ENCODE measurements at places on chromosomes 3 and 15. TPM values are rescaled to one million over a fixed set of nuclear protein-coding genes. Genes with fewer than 3 reads are reported as not detected.

GRCh38 chr3:58005669-58006068 lies 2.6 kb upstream of the FLNB start:
- DNase-seq = no peak

- peak; percentile 22 for DNase-seq
Measured at GRCh38 chr15:77819851-77820728, 187.4 kb upstream of the LINGO1 start.

- no peak for DNase-seq
Measured at GRCh38 chr15:76340198-76340802, 3.7 kb downstream of the ISL2 start.

GRCh38 chr15:45177285-45177684 lies 10.5 kb downstream of the SHF start:
- DNase-seq = no peak

- DNase-seq = no peak
Measured at GRCh38 chr15:42130246-42130986, 26.0 kb downstream of the PLA2G4F start.

GRCh38 chr3:140472306-140473020 lies 205.4 kb upstream of the TRIM42 start:
- no peak for DNase-seq

DNA sequence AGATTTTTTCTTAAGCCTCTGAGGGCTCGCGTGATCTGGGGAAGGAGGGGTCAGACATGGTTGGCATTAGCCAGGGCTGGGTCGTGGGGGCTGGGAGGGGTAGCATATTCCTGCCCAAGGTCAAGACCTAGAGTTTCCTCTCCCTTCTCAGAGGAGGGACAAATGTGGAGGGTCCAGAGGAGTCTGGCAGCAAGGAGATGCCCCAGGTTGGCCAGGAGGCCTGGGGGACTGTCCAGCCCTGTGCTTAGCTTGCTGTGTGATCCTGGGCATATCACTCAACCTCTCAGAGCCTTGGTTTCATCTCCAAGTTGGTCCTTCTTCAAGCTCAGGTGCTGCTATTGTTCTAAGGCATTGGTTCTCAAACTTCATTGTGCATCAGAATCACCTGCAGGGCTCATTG lies 9.1 kb upstream of the CAMP start:
- no peak for DNase-seq

GRCh38 chr3:167330993-167331785 lies 48.9 kb downstream of the ZBBX start:
- no peak for DNase-seq

DNA sequence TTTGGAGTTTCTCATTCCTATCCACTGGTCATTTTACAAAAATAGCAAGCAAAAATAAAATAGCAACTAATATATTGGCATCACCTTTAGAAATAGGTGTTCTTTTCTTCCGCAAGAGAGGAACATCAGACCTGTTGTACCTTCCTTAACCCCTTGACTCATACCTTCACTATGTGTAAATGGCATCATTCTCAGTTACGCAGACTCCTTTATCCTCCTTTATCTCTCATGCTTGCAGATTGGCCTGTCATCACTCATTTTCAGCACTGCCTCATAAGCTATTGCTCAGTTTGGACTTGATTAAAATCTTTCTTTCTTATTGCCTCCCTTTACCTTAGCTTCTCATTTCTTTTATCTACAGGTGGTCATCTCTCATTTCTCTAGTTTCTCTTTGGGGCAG lies 21.4 kb downstream of the ARHGEF26 start:
- DNase-seq = no peak

DNA sequence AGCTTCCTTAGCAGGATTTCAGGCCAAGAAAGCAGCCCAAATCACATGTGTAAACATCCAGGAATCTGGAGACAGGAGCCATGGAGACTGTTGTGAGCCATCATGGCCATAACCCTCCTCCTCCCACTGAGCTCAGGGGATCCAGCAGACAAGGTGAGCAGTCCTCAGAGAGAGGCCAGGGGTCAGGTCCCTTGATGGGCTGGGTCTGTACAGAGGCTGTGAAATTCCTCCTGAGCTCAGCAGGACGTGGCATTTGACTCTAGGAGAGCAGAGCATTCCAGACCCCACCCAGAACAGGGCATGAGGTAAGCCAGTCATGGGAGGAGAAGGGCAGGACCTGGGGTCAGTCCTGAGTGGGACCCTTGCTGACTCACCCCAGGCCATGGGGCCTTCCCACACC lies 67.0 kb upstream of the ACAN start:
- no peak for DNase-seq

DNA sequence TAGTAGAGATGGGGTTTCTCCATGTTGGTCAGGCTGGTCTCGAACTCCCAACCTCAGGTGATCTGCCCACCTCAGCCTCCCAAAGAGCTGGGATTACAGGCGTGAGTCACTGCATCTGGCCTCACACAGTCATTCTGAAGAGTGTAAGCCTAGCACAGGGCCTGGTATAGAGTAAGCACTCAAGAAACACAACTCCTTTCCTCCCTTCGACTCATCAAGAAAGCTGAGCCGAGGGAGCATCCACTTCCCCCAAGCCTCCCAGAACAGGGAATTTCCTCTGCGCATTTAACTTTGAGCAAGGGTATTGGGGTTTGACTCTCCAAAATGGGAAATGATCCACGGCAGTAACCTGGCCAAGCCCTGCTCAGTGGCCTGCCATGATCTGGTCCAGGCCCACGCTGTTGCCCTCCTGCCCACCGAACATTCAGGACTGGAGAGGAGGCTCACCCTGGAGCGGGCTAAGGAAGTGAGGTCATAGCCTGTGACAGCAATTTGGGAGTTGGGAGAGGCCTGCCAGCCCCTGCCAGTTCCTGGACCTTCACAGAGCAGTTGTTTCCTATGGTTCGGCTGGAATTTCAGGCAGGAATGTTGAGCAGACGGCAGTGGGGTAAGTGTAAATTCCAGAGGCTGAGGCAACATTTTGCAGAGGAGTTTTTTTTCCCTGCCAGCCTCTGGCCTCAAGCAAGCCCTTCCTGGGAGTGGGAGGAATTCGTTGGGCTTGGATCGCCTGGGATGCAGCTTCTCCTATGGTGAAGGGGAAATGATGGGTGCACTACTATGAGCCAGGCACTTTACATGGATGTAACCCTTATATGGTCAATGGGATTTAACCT lies 21.2 kb upstream of the SMAD3 start:
- DNase-seq = no peak

DNA sequence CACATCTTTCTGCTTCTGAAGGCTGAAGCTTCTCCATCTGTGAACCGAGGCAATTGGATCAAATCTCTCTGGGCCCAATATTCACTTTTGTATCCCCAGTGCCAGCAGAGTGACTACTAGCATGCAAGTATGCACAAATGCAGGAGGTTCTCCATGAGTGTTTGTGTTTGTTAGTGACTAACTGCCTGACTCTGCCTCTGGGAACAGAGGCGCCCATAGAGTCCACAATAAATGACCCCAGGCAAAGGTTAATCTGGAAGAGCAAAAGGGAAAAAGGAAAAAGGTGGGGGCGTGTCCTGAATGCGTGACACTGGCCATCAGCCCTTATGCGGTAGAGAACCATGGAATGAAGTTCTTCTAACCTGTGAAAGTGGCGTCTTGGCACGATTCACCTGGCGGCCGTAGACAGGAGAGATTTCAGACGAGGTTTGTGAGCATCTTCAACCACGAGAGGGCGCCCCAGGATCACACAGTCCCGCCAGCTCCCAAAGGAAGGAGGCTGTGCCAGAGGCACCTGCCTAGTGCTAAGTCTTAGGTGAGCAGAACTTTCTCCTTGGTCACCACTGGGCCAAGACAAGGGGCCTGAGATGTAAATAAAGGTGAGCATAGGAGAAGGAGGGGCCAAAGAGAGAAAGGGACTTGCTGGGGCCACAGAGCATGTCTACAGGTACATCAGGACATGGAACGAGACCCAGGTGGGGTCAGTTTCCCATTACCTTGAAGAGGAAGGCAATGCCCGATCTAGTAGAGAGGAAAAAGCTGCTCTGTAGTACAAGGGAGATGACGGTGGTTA lies 44.2 kb downstream of the RBPMS2 start:
- peak; percentile 95 for DNase-seq

- no peak for DNase-seq
Measured at GRCh38 chr15:51982013-51982769, 10.6 kb upstream of the LEO1 start.

- DNase-seq = no peak
Measured at GRCh38 chr15:72998681-72999466, 53.4 kb upstream of the NEO1 start.

DNA sequence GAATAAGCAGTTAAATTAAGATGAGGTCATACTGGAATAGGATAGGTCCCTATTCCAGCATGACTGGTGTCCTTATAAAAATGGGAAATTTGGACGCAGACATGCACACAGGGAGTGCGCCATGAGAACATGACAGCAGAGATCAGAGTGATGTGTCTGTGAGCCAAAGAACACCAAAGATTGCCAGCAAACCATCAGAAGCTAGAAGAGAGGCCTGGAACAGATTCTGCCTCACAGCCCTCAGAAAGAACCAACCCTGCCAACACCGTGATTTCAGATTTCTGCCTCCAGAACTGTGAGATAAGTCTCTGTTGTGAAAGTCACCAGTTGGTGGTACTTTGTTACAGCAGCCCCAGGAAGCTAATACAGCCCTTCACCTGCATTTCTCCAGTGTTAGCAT lies 34.7 kb downstream of the EPHB1 start:
- DNase-seq = no peak

- no peak for DNase-seq
Measured at GRCh38 chr15:23897091-23897490, 210.0 kb upstream of the NDN start.

DNA sequence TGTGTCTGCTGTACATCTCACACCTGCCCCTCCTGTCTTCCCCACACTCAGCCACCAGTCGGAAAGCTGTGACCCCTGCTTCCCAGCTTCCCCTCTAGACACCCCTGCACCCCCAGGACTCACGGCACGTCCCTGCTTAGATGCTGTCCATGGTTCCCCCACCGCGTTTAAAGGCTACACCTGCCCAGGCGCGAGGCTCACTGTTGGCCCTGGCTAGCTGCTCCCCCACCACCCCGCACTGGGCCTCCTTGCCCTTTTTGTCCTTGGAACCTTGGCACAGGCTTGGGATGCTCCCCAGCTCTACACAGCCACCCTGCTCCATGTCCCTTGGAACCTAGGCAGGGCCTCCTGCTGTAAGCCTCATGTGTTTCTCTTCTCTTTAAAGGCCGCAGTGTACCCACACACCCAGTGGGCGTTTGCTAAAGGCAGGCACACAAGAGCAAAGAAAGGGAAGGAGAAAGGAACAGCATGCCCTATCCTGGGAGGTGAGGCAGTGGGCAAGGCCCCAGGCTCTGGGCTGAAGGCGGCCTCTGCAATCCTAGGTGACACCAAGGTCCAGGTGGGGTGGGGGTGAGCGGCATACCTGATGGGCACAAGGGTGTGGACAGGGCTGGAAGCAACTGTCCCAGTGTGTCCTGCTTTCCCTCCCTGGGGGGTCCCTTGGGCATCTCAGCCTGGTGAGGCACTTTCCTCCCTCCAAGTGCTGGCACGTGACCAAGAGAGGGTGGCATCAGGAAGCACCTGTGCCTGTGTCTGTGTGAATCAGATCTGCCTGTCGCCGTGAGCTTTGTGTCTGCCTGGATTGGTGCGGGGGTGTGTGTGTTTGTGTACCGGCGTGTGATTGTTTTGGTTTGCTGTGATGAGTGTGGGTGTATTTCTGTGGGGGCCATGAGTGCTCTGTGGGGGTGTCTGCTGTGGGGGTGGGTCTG lies 54.4 kb downstream of the TPRA1 start:
- DNase-seq = no peak

GRCh38 chr3:188223936-188224335 lies 70.0 kb downstream of the LPP start:
- no peak for DNase-seq

DNA sequence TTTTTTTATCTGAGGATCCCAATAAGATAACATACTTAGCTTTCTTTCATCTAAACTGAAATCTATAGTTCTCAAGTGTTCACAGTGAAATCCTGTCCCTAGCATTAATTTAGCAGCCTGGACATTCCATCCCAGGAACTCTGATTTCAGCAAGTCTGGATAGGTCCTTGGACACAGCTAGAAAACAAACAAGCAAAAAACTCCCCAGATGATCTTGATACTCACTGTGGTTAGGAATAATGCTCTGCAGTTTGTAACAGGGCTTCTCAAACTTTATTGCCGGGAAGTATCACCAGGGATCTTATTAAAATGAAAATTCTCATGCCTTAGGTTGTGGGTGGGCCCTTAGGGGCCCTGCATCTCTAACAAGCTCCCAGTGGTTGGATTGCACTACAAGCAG lies 24.3 kb downstream of the THBS1 start:
- DNase-seq = no peak

DNA sequence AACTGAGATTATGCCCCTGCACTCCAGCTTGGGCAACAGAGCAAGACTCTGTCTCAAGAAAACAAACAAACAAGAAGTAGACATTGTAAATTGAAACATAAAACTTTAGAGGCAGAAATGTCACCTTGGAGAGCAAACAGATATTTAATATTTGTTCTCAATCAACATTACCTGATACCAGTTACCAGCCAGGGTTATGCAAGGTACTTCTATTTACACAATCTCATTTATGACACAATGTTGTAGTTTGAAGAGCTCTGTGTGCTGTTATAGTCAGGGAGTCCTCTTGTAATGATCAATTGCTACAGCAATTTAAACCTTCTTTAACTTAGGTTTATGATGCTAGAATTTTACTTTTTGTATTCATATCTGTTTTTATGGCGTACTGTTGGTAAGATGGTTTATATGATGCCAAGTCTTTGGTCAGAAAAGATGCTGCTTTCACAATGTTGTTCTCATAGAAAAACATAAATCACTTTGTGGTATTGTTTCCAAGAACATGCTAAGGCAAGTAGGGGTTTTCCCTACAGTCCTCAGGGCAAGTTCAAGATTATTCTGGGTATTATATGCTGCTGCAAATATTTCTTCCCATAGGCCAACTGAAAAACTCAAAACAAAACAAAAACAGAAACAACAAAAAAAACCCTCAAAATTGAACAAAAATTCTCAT lies 173.5 kb downstream of the TNIK start:
- no peak for DNase-seq

DNA sequence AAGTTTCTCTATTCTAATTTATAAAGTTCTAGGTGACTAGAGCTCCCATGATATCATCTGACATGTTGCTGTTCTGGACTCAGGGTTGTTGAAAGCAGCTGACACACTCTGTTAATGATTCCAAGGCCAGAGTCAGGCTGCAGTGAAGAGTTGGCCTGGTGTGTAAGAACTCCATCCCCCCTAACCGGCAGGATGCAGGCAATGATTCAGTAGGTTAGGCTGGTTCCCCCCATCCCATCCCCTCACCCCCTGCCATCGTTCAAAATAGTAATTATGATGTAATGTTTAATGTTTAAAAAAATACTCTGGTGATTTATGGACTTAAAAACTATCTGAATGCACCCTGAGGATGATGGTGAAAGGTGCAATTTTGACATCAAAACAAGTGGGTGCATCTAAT lies 4.6 kb upstream of the TRIM71 start:
- DNase-seq = no peak

The PKM gene
- 1,055 TPM for total RNA-seq

The IL5RA gene
- total RNA-seq = 2.5 TPM

The CORO2B gene
- 13.7 TPM for total RNA-seq

The TRANK1 gene
- 13.2 TPM for total RNA-seq

The TEX55 gene
- not detected for total RNA-seq

The LDHAL6B gene
- total RNA-seq = not detected
